ENCODE measurements at places on chromosomes 3 and 15. TPM values are rescaled to one million over a fixed set of nuclear protein-coding genes. Genes with fewer than 3 reads are reported as not detected.

DNA sequence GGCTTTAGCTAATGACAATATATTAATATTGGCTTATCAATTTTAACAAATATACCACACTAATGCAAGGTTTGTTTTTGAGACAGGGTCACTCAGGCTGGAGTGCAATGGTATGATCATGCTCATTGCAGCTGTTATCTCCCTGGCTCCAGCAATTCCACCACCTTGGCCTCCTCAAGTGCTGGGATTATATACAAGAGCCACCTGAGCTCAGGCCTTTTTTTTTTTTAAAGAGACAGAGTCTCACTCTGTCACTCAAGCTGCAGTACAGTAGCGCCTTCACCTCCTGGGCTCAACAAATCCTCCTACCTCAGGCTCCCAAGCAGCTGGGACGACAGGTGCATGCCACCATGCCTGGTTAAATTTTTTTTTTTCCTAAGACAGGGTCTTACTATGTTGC, 11.7 kb downstream of the DLG1 start:
- DNase-seq = no peak

DNA sequence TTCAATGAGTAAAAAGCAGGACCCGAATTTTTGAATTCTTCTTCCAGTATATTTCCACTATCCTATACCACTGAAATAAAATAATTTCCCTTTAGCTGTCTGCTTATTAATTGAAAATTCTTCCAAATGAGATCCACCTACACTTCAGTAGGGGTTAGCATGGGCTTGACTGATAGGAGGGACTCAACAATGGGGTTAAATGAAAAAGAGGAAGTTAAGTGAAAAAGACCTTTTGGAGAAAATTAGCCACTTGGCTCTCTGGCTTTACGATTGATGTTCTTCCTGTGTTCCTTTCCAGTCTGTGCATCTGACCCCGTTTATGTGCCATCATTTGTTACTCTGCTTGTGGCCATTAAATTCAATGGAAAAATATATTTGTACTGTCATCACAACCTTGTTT, 54.0 kb upstream of the GCNT3 start:
- DNase-seq = no peak

GRCh38 chr15:93045191-93045785, 43.7 kb downstream of the RGMA start:
- no peak for DNase-seq

GRCh38 chr3:109021556-109021955, 67.9 kb upstream of the GUCA1C start:
- DNase-seq = no peak

- DNase-seq = no peak
Measured at GRCh38 chr3:121637922-121638321, 22.8 kb downstream of the HCLS1 start.

DNA sequence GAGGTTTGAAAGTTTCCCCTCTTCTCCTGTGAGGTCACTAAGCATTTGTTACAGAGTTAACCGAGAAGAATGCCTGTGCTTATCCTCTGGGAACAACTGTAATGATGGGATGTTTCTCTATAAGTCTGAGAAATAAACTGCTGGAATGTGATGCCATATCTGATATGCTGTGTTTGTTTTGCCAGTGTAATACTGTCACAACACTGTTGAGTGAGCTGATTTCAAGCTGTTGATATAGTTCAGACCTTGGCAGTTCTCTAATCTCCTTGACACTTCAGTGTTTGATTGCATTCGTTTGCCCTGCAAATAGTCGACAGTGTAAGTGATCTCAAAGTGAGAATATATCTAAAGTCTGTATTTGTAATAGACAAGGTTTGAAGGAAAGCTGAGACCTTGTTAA, 73.3 kb downstream of the PTPRG start:
- DNase-seq = no peak

DNA sequence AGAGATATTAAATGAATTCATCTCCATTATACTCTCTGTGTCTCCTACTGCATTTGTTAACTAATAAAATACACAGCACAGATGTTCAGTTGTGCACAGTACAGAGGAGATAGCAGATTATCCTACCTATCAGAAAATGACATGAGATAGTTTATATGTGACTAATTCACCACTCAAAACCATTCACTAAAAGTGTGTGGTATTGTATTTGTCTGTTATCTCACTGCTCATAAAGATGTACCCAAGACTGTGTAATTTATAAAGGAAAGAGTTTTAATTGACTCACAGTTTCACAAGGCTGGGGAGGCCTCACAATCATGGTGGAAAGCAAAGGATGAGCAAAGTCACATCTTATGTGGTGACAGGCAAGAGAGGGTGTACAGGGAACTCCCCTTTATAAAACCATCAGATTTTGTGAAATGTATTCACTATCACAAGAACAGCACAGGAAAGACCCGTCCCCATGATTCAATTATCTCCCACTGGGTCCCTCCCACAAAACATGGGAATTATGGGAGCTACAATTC, 936.3 kb downstream of the ROBO1 start:
- DNase-seq = no peak

GRCh38 chr3:48118928-48119327, 69.3 kb downstream of the CDC25A start:
- DNase-seq = no peak

GRCh38 chr3:65052101-65052500, 364.3 kb upstream of the ADAMTS9 start:
- no peak for DNase-seq

GRCh38 chr3:146585156-146585555, 20.0 kb downstream of the PLSCR5 start:
- DNase-seq = no peak

- DNase-seq = no peak
Measured at GRCh38 chr15:25248583-25249235, 190.1 kb downstream of the UBE3A start.

- DNase-seq = peak; percentile 8
Measured at GRCh38 chr3:31361371-31362273, 171.1 kb upstream of the STT3B start.

DNA sequence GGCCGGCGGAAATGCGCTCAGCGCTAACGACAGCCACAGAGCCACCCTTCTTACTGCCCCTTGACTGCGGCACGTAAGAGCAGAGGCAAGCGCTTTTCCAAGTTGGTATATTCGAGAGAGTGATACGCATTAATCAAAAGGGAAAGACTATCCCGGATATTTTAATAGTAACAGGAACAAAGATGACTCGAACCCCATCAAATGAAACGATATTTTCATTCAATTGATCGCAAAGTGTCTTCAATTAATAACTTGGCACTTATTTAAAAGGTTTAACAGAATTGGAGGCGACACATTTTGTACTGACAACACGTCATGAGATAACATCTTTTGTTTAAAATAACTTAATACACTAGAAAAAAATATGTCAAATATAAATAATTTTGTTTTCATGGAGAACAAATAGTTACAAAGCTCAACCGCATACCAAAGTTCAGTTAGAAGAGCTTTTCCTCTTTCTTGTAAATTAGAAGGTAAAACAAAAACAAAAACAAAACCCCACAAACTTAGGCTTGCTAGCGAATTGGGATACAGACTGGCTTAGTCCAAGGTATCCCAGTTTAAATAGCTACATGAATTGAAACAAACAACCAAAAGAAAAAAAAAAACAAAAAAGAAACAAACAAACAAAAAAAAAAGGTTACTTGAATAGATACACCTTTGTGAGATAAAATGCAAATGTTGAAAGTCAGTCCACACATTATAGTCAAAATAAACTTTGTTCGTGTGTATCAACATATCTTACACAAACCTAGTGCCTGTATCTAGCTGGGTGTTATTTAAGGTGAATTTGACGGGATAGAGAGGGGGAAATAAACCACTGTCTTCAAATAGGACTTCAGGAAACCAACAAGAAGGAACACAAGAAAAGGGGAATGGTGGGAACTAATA, 10.2 kb downstream of the SHOX2 start:
- no peak for DNase-seq

DNA sequence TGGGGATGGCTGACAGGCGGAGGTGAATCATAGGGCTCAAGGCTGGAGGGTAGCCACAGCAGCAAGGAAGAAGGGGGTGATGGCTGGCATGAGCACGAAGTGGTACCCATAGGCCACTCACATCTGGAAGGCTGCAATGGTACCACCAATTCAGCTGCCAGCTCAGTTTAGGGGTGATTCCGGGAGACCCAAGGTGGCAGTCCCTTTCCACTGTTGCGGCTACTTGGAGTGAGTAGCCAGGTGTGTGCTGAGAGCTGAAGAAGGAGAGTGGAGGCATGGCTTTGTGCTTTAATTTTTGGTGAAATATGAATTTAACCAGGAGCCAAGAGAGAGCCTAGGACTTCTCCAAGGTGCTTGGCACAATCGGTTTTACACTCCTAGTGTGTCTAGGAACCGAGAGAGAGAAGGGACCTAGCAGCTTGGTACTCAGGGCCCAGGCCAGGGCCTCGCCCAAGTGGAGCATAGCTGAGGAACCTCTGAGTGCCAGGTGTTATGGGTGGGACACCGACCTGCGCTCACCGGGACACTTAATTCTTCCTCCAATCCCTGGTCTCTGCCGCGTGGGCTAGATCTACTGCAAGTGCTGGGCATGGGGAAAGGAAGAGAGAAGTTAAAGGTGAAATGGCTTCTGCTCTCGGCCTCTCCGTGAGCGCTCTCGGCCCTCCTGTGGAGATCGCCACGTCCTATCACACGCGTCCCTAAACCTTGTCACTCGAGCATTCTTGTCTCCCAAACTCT, 32.2 kb upstream of the POLG start:
- no peak for DNase-seq

- DNase-seq = no peak
Measured at GRCh38 chr3:125061170-125061569, 5.4 kb upstream of the HEG1 start.

GRCh38 chr3:35043040-35043439, 596.3 kb upstream of the ARPP21 start:
- no peak for DNase-seq

DNA sequence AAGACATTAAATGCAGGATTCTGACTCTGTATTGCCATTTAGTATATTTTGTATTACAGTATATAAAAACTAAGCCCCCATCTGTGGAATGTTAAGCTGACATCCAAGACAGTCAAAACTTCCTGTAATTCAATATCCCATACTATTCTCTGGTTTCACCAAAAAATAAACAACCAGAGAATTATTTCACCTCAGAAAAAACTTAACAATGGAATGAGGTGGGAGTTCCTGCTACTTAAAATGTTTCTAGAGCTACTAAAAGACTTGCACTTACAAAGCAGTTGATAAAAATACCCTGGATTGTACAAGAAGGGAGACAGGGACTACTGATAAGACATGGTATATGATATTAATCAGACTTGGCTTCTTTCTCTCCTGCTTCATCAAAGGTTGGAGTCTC, 8.3 kb downstream of the ARL13B start:
- DNase-seq = no peak

DNA sequence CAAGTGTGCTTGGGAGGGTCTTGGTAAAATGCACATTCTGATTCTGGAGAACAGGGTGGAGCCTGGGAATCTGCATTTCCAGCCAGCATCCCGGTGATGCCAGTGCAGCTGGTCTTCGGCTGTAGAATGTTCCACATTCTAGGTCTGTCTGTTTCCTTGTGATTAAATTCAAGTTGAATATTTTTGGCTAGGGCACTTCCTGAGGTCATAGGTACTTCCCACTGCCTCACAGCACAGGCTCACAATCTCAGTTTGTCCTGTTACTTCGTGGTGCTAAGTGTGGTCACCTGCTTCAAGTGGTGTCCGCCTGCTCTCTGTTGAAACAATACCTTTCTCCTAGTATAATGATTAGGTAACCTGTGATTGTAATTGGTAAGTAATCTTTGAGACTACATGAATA, 40.1 kb downstream of the FLNB start:
- DNase-seq = no peak

DNA sequence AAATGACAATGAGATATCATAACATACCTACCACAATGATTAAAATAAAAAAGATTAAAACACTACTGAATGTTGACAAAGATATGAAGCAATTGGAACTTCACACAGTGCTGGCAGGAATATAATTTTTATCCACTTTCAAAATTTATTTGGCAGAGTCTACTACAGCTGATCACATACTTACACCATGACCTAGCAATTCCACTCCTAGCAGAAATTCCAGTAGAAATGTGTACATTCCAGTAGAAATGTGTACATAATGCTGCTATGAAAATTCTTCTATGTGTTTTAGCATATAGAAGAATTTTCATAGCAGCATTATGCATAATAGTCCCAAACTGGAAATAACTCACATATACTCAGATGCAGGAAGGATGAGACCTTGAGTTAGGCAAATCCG, 43.5 kb downstream of the IFT57 start:
- DNase-seq = no peak

DNA sequence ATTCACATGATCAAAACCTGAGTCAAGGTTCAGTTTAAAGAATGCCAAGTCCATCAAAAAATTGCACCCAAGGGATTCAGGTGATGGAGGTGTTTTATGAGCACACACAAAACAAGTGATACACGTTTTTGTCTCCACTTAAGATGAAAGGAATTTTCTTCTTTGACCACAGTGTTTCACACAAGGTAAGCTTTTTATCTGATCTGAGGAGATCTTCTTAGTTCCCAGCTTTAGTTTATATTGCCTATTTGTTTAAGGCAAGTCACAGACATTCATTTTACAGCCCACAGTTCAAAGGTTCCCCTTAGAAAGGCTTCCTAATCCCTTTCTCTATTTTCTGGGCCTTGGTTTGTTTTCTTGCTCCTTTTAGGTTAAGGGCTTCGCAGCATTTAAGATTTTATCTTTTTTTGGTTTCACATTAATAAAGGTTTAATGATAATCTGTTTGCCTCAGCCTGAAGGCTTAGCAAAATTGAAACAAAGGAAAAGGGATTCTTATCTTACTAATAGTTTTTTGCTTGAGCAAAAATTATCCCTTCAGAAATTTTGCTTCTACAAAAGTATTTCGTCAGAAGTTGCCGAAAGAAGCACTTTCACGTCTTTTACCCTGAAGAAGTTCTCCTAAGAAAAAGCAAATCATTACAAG, 420.5 kb upstream of the NAALADL2 start:
- DNase-seq = no peak

DNA sequence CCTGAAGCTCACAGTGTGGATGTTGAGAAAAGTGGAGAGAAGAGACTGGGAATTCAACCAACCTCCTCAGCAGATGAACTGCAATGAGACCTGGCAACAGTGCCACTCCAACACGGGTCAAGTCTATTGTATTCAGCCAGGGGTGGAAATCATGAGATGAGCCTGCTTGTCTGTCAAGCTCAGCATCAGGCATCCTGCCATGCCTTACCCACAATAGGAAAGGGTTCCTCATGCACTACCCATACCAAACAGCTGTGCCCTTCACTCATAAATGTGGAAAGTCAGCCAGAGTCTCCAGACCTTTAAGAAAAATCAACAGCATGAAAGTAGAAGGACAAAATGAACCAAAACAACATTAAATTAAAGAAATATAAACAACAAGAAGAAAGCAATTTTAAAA, 542.1 kb downstream of the EPHB1 start:
- DNase-seq = no peak

CHRFAM7A gene
- total RNA-seq = 3.6 TPM

CRELD1 gene
- total RNA-seq = 22.9 TPM

LRRC3B gene
- total RNA-seq = 7.1 TPM

SPTBN5 gene
- 1.7 TPM for total RNA-seq

NRG4 gene
- 6.1 TPM for total RNA-seq

ZMYND10 gene
- total RNA-seq = 1.2 TPM

TTLL13 gene
- not detected for total RNA-seq

GP9 gene
- not detected for total RNA-seq

SHC4 gene
- total RNA-seq = 8.8 TPM

Data from urinary bladder (tissue), 4 donors.